ENCODE measurements at places on chromosomes 2 and 18.

DNA sequence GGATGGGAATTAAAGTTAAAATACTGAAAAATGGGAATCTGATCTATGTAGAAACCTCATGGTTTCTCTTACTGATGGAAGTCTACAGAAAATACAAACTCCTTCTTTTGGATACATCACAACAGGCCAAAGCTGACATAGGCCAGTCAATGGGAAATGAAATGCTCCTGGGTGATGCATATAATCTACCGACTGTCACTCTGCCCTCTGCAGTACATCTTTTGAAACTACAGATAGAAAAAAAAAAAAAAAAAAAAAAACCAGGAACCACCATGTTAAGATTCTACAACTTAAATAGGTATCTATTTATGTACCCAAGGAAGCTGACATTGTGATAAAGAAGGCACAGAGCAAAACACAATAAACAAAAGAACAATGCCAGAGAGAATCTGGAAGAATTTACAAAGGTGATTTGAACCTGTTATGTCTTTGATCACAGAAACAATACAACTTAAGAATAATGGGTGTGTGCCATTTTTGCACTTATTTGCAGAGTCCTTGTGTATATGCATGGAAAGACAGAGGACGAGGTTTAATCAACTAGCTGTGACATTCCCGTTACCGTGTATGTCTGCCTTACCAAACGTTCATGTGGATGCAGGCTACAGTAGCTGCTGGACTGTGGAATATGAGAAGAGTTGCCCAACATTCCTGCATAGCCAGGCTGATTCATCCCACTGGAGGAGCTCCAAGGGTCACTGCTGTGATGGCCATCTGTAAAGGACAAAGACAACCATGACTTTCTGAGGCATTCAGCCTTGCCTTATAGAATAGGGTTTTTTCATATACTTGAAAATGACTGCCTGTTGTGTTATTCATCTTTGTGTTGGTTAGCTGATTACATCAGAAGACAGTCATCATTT is 312.7 kb downstream of the TCF4 start:
- no peak for DNase-seq

- DNase-seq = peak; percentile 1
Measured at GRCh38 chr2:56416500-56417176, 232.8 kb downstream of the CCDC85A start.

- no peak for DNase-seq
Measured at GRCh38 chr2:155498106-155498505, 799.6 kb downstream of the KCNJ3 start.

DNA sequence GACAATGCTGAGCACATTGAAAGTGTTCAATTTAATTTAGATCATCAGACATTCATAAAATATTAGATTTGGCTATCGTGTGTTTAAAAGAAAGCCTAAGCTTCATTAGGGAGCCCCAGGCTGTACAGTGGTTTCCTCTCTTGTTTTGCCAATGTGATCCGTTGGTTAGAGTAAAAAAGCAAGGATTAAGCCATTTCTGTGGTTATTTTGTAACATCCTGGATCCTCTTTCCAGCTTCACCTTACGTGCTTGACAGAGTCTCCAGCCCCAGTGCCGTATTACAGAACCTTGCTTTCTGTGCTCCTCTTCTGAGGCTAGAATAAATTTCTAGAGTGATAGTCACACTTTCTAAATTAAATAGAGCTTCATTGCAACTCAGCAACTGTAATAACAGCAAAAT is 289.3 kb upstream of the LINC00305 start:
- no peak for DNase-seq

- peak; percentile 51 for DNase-seq
Measured at GRCh38 chr2:69559442-69560146, 83.9 kb downstream of the AAK1 start.

- no peak for DNase-seq
Measured at GRCh38 chr18:24986666-24987302, 365.2 kb downstream of the ZNF521 start.

GRCh38 chr2:11161747-11162146 is 6.5 kb downstream of the SLC66A3 start:
- no peak for DNase-seq

DNA sequence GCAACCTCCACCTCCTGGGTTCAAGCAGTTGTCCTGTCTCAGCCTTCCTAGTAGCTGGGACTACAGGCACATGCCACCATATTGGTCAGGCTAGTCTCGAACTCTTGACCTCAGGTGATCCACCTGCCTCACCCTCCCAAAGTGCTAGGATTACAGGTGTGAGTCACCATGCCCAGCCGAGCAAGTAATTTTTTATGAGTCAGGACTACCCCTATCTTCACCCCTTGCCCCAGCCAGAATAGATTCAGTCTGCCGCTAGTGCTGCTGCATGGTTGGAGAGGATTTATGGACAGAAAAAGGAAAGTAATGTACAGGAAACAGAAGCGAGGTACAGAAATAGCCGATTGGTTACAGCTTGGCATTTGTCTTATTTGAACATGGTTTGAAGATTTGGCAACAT is 48.9 kb downstream of the BMPR2 start:
- no peak for DNase-seq

GRCh38 chr2:207614824-207615223 is 10.4 kb downstream of the METTL21A start:
- DNase-seq = no peak

DNA sequence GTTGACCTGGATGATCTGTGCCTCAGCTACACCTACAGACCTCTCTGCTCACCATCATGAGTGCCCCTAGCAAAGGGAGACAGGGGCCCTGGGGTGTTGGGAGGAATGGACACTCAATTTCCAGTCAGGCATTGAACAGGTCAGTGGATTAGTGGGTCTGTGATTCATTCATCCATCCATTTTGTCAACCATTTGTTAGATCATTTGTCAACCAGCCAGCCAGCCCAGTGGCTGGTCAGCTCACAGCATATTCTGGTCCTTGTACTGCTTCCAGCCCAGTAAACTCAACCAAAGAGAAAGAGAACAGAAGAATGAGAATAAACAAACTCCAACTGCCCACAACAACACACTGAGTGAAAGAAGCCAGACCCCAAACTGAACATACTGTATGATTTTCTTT is 4.6 kb upstream of the KLF11 start:
- DNase-seq = no peak

DNA sequence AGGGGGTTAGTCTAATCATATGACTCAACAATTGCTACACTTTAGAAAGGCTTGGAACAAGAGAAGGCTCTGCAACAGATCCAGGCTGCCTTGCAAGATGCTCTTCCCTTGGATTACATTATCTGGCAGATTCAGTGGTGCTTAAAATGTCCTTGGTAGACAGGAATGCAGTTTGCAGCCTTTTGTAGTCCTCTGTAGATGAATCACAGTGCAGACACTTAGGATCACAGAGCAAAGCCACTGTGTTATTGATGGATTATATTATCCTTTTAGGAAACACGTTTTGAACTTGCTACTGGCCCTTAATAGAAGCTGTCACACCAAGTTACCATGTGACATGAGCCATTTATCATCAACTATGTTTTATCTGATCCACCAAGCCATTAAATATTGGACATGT is 152.2 kb downstream of the CBLN2 start:
- DNase-seq = no peak

DNA sequence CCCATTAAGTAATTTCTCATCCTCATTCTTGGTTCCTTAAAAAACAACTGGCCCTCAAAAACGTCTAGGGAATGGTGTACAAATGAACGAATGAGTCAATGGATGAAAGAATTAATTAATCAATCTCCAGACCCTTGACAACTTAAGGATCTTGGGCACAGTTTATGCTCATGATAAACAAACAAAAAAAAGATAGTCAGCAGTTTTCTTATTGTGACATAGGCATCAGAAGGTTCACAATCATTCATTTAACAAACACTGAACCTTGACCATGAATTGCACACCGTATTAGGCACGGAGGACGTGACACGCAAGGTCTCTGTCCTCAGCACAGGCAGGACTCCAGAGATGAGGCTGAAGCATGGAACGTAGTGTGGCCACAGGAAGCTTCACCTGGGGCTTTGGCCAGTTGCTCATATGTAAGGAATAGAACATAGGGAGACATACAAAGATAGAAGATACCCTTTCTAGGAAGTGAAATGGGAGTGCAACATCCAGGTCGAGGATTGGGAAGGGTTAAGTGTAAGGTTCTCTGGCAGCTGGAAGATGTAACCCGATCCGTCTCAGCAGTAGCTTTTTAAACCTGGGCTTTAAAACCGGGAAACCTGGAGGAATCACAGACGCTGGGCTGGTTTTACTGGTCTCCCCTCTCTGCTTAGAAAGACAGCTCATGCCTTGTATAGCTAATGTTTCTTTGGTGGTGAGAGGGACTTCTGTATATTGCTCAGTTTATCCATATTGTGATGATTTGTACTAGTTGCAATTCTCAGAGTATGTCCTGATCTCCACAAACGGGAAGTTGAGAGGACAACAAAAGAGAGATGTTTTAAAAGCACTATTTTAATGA is 8.9 kb upstream of the LTBP1 start:
- no peak for DNase-seq

- no peak for DNase-seq
Measured at GRCh38 chr2:146721486-146721885, 1123.3 kb upstream of the ACVR2A start.

DNA sequence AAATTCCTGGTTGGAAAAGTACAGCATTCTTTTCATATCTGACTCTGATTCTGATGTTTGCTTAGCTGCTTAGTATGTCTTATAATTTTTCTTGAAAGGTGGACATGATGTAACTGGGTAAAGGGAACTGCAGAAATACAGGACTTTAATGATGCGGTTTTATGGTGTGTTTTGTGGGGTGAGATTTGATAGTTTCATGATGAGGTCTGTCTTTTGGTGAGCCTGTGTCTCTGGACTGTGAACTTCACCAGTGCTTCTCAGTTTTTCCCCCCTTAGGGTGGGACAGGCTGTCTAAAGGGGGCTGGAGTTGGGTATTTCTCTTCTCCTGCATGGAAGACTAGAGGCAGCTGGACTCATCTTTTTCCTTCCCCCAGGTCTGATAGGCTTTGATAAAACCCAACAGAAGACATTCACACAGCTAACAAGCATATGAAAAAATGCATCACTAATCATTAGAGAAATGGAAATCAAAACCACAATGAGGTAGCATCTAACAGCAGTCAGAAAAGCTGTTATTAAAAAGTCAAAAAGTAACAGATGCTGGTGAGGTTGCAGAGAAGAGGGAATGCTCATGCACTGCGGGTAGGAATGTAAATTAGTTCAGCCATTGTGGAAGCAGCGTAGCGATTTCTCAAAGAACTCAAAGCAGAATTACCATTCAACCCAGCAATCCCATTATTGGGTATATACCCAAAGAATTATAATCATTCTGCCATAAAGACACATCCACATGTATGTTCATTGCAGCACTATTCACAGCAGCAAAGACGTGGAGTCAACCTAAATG is 77.6 kb downstream of the EPC2 start:
- no peak for DNase-seq

DNA sequence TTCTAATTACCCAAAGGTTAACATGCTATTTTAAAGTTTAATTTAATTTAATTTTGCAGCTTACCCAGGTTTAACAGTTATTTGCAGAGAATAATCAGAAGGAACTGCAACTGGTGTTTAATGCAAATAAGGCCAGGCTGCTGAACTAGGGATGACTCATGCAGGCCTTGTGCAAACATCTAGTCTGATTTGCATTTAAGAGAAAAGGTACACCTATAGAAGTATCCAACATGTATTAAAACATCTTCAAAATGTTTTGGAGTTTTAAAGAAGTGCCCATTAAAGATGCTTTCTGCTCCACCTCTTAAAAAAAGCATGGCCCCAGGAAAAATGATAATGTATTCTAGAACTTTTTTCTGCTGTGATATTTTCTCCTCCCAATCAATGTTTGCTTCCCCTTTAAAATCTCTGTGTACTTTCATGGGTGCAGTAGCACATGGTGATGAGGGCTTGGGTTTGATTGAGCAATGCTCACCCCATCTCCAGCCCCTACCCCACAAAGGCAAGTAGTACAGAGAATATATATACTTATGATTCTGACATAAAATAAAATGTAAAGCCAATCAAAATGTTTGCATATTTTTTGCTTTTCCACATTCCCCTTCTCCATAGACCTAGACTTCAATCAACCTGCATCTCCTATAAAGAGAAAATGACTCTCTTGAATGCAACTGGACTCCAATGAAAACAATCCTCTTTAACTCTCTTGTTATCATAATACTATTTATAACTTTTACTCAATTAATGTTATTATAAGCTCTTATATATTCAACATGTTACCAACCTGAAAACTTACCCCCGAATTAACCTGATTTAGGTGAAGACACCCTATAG is 54.1 kb downstream of the ATP8B1 start:
- peak; percentile 44 for DNase-seq

- peak; percentile 82 for DNase-seq
Measured at GRCh38 chr18:79400591-79401381, 5.1 kb downstream of the NFATC1 start.

GRCh38 chr2:18247282-18248110 is 313.0 kb downstream of the RDH14 start:
- DNase-seq = no peak

DNA sequence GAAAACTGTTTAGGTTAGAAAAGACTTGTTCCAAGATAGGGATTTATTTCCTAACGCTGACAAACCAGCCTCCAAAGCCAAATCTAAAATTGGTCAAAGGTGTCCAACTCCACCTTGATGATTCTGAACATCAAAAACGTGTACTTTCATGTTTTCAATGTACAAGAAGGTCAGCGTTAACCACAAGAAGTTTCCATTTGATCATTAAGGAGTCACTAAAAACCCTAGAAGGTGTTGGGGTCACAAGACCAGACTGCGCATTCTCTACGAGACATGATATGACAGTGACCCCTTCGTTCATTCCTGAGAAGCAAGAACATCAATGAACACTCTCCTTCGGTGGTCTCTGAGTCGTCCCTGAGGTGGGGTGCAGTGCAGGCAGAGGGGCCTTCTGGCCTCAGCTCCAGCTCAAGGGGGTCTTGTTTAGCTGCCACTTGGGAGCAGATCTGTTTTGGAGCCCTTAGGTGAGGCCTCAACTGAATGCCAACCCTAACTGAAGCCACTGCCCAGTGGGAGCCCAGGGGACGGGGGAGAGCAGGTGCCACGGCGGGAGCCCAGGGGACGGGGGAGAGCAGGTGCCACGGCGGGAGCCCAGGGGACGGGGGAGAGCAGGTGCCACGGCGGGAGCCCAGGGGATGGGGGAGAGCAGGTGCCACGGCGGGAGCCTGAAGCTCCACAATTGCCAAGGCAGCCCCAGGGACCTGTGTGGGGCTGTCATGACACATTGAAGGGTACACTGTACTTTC is 55.2 kb downstream of the PARD6G start:
- peak; percentile 34 for DNase-seq

DNA sequence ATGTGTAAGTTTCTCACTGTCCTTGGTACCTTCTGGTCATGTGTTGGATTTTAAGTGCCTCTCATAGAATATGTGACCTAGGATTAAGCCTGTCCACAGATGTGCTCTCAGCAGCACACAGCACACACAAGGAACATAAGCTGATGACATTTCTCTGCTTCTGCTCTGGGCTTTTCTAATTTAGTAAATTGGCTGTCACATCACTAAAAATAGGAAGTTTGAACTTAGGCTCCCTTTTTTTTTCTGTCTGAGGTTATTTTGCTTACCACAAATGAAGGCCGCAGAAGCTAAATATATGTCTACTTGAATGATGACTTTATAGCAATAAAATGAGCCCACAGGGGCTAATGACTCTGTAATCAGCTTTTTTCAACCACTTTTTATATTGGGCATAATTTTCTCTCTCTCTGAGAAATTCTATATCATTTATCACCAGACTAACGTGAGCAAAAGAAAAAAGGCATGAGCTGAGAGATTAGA is 150.2 kb upstream of the KLHL14 start:
- no peak for DNase-seq

GRCh38 chr2:44616667-44617155 is 255.0 kb downstream of the CAMKMT start:
- peak; percentile 57 for DNase-seq

- no peak for DNase-seq
Measured at GRCh38 chr2:120239488-120240287, 13.0 kb upstream of the RALB start.

Data from GM10248 (cell line).